ENCODE measurements at places on chromosomes 7 and 10.

DNA sequence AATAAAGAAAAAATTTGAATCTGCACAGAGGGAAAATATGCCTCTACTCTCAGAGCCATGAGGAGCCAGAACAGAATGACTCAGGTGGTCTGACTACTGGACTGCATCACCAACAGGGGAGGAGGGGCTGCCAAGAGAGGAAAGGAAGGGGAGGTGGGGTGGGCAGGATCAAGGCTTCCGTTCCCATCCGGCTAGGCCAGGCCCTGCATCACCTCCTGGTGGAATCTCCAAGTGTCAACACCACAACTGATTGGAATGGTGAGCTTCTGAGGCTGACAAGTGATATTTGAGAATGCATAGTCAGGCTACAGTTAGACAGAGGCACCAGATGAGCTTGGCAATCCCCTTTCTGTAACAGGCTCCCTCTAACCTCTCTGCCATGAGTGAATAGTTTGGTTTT is 10.4 kb upstream of the GPR26 start:
- no peak for DNase-seq

DNA sequence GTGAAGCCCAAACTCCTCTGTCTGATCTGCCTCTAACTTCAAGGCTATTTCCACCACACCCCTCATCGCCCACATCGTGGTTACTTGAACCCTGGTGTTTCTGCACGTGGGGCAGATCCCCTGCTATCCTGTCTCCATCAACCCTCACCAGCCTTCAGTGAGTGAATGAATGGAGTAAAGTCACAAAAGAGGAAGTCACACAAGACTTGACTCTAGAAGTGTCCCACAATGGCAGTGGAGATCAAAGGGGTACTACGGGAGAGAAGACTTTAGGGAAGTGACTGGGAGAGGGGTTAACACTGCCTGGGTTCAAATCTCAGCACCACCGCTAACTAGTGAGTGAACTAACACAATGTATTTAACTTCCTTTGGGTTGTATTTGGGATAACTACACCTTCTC is 85.9 kb downstream of the COBL start:
- no peak for DNase-seq

GRCh38 chr10:70528741-70529362 is 50.3 kb downstream of the PALD1 start:
- DNase-seq, result no peak

- no peak for DNase-seq
Observed at GRCh38 chr10:127127822-127128221, 68.6 kb downstream of the INSYN2A start.

GRCh38 chr10:50538555-50539398 is 85.0 kb downstream of the SGMS1 start:
- no peak for DNase-seq

DNA sequence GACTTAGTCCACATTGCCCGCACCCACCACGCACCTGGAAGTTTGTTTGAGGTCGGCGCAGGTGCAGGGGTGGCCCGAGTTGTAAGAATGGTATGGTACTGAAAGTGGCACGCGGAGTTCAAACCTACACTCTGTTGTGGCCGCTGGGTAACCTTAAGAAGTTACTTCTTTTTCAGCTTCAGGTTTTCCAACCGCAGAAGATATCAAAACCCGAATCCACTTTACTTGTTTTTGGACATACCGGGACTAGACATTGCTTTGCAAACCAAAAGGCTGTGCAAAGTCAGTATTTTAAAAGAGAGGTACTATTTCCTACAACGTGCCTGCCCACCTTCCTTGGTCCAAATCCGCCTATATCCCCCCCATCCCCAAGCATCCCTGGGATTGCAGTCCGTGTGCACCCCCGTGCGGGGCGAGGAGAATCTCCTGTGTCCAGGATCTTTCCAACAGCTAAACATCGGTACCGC is 1.0 kb downstream of the IGFBP3 start:
- no peak for DNase-seq

- DNase-seq, result no peak
Observed at GRCh38 chr7:84200859-84201258, 6.3 kb upstream of the SEMA3A start.

GRCh38 chr7:68143345-68143744 is 1146.7 kb downstream of the TYW1 start:
- no peak for DNase-seq

- DNase-seq, result peak; percentile 12
Observed at GRCh38 chr7:74083117-74083876, at the start of gene LIMK1. Gene LIMK1, plus strand, starts transcription at chr7:74083804. Its CDS starts 187 bp downstream, at chr7:74083991.

- no peak for DNase-seq
Observed at GRCh38 chr10:124381011-124381611, 37.6 kb downstream of the OAT start.

- DNase-seq, result no peak
Observed at GRCh38 chr10:78454123-78454645, 420.5 kb downstream of the RPS24 start.

GRCh38 chr10:11625019-11625735 is 13.7 kb upstream of the USP6NL start:
- no peak for DNase-seq

- DNase-seq, result no peak
Observed at GRCh38 chr7:41255716-41256115, 447.2 kb downstream of the INHBA start.

GRCh38 chr7:133540096-133540860 is 287.4 kb downstream of the EXOC4 start:
- DNase-seq, result no peak

GRCh38 chr10:116554628-116555027 is 8.9 kb downstream of the PNLIP start:
- DNase-seq, result no peak

DNA sequence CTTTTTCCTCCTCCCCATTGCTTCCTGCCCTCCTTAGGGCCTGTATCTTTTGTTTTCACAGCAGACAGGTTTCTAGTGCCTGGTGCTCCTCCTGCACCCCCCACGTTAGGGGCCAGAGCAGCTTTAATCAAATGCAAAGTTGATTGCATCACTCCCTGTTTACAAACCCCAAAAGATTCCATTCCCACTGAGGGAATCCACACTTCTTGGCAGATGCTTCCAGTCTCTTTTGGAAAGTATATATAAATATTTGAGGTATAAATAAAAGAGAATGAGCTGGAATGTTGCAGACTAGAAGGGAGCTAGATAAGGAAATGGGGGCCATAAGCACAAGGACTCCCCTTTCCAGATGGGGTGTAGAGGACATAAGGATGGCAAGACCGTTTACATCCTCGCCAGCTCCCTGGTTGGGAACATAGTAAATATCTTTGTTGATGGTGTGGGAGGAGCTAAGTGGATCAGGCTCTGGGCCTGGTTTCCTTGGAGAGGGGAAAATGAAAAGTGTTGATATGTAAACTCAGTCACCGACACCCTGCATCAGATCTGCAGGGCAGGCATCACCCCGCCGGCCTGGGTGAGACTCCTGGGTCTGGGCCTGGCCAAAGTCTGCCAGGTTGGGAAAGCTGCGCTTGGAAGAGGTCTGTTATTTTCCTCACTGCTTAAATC is 6.2 kb downstream of the RARRES2 start:
- no peak for DNase-seq

GRCh38 chr7:39400836-39401235 is 165.4 kb upstream of the YAE1 start:
- DNase-seq, result no peak

- DNase-seq, result no peak
Observed at GRCh38 chr10:112497347-112497950, 50.4 kb downstream of the VTI1A start.

DNA sequence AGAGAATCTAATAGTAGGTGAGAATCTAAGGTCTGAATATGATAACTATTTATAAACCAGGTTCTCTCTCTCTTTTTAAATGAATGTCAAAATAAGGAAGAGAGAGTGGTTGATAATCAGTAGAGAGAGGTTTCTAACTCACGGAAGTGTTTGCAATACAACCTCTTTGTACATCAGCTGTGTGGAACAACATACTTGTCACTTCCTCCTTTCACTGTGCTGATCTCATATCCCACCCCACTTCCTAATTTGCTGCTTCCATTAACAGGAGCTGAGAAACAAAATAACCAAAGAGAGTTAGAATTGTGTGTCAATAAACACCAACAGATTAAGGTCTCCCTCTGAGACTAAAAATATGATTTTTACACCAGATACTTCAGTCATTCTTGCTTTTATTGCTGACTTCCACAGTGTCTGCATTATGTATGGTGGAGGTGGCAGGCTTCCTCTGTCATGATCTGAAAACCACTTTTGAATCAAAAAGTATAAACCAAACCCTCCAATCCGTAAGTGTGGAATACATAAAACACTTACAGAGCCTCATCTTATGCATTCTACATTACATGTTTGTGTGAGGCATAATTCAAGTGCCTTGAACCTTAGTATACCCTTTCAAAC is 25.0 kb downstream of the CACUL1 start:
- DNase-seq, result no peak

DNA sequence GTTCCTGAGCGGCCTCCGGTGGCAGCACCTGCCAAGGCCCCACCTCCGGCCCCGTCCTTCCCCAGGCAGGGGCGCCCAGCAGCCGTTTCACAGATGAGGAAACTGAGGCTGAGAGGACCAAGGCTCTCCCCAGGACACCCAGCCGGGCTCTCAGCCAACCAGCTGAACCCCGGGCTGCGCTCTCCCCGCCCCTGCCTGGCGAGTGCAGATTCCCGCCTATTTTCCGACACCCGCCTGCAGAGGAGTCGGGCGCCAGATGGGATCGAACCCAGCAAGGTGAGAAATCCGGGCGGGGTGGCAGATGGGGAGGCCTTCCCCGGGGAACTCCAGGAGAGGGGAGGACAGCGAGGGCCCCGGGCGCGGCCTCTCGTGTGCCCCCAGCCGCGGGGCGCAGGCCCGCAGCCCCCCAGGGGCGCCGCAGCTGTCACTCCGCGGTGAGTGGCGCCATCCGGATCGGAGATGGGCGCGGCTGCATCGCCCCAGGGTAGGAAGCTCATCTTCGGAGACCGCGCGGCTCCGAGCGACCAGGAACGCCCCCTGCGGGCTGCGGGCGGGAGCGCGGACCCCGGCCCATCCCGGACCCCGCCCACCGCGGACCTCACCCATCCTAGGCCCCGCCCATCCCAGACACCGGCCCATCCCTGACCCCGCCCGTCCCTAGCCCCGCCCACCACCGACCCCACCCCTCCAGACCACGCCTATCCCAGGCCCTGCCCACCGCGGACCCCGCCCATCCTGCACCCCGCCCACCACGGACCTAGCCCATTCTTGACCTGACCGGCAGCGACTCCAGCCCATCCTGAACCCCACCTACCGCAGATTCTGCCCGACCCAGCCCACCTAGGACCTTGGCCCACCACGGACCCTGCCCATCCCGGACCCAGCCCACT is 90.3 kb downstream of the MICALL2 start:
- peak; percentile 2 for DNase-seq

DNA sequence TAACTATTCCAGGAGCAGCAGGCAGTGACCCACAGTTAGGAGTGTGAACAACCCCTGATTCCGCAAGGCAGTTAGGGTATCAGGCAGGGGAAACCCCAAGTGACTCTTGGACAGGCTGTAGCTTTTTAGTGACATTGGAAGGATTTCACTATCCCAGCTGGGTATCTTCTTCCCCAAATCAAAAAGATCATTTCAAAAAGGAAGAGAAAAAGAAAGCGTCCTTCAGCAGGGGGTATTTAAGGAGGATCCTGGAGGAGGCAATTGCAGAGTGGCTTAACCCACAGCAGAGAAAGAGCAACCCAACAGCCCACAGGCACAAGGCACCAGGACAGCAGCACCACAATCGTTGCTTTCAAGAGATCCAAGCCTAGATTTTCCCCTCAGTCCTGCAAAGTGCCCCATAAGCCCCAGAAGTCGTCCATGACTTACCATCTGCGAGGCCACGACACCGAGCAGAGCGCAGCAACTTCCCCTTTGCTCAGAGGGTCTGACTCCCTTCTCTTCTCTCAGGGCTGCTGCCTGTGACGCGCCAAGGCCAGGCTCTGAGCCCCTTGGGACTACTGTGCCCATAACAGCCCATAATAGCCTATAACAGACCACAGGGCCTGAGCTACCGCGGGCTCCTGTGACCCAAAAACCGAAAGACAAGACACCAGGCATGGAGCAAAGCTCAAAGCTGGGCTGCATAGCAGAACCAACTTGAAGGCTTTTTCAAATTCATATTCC is 19.8 kb downstream of the PIK3AP1 start:
- DNase-seq, result no peak

DNA sequence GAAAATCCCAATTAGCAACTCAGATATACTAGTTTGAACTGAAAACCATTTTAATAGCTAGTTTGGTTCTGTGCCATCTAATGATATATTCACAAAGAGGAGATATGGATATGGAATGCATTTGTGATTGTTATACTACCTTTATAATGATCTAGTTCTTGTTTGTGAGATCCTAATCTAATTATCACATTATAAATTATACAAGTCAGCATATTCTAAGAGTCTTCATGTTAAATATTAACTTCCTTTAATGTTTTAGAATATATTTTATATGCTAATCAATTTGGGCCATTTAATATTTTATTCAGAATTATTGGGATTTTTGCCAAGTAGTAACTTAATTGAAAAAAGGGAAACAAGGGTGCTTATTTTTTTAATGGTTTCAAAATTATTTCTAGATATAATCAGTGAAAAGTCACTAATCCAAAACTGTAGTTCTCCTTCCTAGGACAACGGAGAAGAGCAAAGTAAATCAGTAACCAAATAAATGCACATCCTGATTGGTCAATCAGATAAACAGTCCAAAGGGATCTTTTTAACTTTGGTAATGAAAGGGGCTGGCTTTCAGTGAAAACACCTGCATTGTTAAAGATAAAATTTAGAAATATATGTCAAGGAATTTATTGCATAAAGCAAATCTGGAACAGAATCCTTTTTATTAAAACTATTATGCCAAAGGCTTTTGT is 173.9 kb upstream of the MEOX2 start:
- DNase-seq, result no peak

DNA sequence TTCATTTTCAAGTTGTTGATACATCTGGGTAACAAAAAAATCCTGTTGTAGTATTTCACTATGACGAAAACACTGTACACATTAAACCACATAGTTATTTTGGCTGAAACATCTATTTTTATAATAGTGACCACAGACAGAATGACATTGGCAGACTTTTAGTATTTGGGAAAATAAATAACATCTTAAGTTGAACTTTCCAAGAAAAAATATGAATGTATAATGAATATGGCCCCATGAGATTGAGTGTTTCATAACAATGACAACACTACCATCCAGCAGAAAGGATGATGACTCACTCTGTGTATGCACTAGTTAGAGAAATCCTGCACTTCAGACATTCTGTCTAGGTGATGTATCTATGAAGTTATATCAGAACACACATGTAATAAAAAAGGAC is 118.1 kb downstream of the SEMA3D start:
- no peak for DNase-seq

- no peak for DNase-seq
Observed at GRCh38 chr10:99234791-99235657, 628 bp downstream of the HPSE2 start.

- no peak for DNase-seq
Observed at GRCh38 chr7:108311446-108312168, 144.6 kb downstream of the NRCAM start.

GRCh38 chr10:95963991-95964389 is 56.2 kb downstream of the CC2D2B start:
- DNase-seq, result no peak

DNA sequence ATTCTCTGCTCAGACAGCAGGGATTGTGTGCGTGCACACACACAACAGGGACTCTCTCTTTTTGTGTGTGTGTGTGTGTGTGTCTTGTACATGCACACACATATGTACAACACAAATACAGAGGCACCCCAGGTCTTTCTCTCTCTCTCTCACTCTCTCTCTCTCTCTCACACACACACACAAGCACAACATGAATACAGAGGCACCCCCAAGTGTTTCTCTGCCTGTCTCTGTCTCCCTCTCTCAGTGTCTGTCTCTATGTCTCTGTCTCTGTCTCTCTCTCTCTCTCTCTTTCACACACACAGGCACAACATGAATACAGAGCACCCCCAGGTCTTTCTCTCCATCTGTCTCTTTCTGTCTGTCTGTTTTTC is 746 bp downstream of the NPFFR1 start:
- no peak for DNase-seq

GRCh38 chr10:48194830-48195229 is 79.7 kb downstream of the FRMPD2 start:
- no peak for DNase-seq
